ENCODE measurements at places on chromosomes 13 and 19.

DNA sequence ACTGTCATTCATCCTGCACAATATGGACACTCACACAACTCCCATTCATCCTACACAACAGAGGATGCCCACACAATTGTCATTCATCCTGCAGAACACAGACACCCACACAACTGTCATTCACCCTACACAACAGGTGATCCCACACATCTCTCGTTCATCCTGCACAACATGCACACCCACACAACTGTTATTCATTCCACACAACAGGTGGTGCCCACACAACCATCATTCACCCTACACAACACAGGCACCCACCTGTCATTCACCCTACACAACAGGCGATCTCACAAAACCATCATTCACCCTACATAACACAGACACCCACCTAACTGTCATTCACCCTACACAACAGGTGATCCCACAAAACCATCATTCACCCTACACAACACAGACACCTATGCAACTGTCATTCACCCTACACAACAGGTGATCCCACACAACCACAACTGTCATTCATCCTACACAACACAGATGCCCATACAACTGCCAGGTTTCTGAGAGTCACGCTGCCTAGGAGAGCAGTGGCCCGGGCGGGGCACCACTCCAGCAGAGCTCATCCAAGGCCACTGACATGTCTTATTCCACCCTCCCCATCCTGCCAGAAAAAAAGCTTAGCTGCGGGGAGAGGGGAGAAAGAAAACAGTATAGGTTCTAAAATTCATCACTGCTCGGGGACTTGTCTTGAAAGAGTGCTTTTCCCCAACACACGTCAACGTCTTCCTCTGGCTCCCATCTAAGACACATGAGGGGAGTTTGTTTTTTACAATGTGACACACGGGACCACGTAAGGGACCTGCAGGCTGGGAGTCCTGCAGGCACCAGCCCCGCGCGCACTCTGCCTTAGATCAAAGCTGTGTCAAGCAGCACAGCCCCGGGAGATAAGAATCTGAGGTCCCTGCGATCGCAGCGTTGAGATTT is 44.0 kb downstream of the KLF2 start:
- DNase-seq: no peak

DNA sequence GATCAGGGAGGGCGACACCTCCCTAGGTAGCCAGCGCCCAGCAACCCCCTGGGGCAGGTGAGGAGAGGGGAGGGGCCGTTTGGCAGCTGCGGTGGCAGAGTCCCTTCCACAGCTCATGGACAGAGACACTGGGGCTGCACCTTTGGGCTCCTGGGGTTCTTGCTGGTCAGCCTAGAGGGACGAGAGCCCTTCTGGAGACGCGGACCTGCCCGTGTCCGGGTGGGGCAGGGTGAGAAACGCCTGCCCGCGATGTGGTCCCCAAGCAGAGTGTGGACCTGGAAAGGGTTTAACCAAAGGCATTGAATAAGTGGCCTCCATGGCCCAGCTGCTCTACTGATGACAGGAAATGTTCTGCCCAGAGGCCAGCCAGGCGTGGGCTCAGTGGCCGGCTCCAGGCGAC is 38.3 kb downstream of the ADPRHL1 start:
- no peak for DNase-seq

DNA sequence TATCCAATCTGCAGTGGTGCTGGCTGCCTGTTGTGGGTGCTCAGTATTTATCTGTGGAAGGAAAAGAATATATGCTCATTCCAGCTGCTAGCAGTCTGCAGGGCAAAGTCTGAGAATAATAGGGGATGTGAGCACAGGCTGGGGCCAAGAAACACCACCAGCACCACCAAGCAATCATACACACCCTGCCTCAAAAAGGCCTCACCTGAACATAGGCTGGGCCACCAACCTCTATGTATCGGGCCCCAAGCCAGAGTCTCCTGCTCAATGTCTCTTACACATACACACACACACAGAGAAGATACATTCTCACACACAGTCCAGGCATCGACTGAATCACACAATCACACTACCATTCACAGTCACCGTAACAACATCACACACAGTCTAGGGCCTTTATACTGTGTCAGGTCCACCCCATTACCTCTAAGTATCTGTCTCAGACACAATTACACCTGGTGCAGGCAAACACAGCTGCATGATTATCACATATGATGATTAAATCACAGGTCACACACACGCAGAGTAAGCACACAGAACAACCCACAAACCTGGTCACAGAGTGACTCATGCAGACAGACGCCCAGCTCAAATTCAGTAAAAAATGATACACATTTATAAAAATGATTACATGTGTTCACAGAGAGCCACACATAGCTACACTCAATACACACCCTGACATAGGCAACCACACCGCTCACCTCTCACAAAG is 1.3 kb upstream of the ZSCAN22 start:
- DNase-seq: no peak

GRCh38 chr19:17794731-17795494 is at the start of gene B3GNT3:
TSS of gene B3GNT3 (plus strand) at chr19:17795138. CDS start at chr19:17807808, 12,670 bp downstream.
- DNase-seq: no peak

DNA sequence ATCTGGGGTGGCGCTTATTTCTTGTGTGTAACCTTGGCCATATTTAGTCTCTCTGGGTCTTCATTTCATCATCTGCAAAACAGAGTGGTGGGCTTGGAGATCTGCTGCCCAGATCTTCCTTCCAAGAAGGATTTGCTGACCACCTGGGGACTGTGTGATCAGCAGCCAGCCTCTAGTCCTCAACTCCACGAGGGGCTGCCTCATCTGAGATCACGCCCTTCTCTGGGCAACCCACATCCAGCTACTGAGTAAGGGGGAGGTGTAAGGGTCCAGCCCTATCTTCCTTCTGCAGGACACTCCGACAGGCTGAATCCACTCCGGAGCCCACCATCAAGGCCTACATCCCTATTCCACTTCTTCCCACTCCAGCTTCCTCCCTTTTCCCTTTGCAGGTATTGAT is 57.9 kb downstream of the CHST8 start:
- no peak for DNase-seq

DNA sequence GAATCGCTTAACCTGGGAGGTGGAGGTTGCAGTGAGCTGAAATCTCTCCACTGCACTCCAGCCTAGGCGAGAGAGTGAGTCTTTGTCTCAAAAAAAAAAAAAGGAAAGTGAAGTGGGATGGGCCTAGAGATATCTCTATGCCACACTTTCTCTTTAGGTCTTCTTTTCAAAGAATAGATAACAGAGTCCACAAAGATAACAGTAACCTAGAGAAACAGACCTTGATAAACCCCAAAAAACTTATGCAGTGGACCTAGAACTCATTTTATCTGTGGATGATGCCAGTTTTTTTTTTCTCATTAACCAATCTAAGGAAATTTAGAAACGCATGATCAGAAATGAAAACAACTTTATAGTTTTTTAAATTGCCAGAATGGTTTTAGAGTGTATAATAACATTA is 227.4 kb downstream of the LHFPL6 start:
- DNase-seq: no peak

- no peak for DNase-seq
Observed at GRCh38 chr19:391207-391557, 17.8 kb downstream of the C2CD4C start.
